ENCODE measurements at places on chromosomes 6 and 20.

DNA sequence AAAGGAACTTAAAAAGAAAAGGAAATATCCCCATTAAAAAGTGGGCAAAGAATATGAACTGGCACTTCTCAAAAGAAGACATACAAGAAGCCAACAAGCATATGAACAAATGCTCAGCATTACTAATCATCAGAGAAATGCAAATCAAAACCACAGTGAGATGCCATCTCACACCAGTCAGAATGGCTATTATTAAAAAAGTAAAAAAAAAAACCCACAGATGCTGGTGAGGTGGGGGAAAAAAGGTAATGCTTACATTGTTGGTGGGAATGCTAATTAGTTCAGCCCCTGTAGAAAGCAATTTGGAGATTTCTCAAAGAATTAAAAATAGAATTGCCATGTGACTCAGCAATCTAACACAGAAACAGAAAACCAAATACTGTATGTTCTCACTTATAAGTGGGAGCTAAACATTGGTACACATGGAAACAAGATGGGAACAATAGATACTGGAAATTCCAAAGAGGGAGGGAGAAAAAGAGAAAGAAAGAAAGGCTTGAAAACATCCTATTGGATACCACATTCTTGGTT is 437.1 kb downstream of the GRIK2 start:
- DNase-seq = no peak

GRCh38 chr20:45095805-45096238 is 5.1 kb downstream of the KCNS1 start:
- peak; percentile 11 for DNase-seq

DNA sequence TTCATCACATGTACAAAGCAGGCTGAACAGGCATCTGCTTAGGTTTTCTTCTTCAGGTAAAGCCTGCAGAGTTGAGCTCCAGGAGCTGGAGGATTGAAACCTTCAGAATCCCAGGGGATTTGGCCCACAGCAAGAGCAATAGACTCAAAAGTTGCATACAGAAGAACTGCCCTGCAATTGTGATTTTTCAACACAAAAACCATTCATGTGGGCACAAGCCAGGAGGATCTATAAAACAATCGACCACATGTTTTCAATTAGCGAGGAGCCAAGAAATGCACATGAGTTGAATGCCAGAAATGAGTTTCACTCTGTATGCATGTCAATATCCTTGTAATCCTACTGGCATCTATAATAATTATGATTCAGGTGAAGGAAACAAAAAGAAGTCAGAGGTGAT is 576.4 kb downstream of the HDGFL1 start:
- DNase-seq = no peak

GRCh38 chr6:30985490-30985889 is 2.0 kb downstream of the MUC21 start:
- DNase-seq = no peak

Data from stimulated activated CD8-positive, alpha-beta memory T cell treated with anti-CD3 and anti-CD28 coated beads, Interleukin-7, amount 100 ng/mL, for 1 hour (primary cell).